ENCODE measurements at places on chromosomes 2 and 18. TPM values are rescaled to one million over a fixed set of nuclear protein-coding genes. Genes with fewer than 3 reads are reported as not detected.

GRCh38 chr2:191566344-191566743 lies 111.6 kb upstream of the NABP1 start:
- DNase-seq: peak; percentile 72

The OTOS gene
- total RNA-seq: not detected

GRCh38 chr18:26135548-26135947 lies 1.9 kb downstream of the PSMA8 start:
- DNase-seq: no peak

The LIPG gene
- 3.2 TPM for total RNA-seq

The ELOA2 gene
- not detected for total RNA-seq

The COL4A3 gene
- 1.3 TPM for total RNA-seq

- DNase-seq: no peak
These were observed 13.7 kb downstream of the LDLRAD4 start for GRCh38 chr18:13232086-13232917.

The GALNT13 gene
- total RNA-seq: 0.45 TPM

The HOXD3 gene
- not detected for total RNA-seq

DNA sequence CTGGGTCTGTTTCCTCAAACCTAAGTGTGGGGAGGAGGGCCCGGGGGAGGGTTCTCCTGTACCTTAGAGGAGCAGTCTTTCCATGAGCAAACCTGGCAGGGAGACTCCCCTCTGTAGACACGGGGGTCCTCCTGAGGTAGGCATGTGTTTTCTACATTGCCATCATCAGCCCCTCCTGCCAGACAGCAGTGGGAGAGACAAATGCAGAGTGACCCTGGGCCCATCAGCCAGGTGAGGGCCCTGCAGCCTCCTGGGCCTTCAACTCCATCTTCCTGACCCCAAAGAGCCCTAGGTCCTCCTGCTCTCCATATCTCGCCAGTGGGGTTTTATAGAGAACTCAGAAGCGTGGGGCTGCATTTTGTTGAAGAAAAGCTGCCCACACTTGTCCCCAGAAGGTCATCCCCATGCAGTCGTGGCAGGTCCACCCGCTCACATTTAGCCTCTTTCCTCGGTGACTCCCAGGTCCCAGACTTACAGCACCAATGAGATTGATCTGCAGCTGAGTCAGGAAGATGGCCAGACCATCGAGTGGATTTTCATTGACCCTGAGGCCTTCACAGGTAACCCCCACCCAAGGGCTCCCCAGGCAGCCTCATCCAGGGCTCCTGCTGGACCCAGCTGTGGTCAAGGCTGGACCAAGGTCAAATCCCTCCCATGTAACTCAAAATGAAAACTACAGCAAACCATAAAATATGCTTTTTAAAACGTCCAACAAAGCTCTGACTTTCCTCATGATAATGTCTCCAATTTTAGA lies 2.6 kb downstream of the CHRNG start:
- no peak for DNase-seq

The TGFA gene
- not detected for total RNA-seq

DNA sequence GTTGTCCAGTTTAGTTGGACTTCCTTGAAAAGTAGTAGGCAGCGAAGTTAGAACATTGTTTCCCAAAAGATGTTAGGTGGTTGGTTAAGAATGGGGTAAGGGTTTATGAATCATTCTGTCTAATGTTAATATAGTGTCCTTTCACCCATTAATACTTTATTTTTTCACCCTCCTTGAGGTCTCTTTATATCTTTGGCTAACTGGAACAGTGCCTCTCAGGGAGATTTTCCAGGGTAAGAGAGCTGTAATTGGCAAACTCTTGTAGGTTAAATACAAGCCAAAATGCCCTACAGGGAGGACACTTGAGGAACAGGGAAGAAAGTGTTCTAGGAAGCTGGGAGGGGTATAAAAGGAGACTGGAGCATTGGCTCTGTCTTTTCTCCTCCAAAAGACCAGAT lies 22.3 kb downstream of the C18orf63 start:
- DNase-seq: no peak

GRCh38 chr2:62437785-62438184 lies 68.2 kb downstream of the TMEM17 start:
- no peak for DNase-seq

DNA sequence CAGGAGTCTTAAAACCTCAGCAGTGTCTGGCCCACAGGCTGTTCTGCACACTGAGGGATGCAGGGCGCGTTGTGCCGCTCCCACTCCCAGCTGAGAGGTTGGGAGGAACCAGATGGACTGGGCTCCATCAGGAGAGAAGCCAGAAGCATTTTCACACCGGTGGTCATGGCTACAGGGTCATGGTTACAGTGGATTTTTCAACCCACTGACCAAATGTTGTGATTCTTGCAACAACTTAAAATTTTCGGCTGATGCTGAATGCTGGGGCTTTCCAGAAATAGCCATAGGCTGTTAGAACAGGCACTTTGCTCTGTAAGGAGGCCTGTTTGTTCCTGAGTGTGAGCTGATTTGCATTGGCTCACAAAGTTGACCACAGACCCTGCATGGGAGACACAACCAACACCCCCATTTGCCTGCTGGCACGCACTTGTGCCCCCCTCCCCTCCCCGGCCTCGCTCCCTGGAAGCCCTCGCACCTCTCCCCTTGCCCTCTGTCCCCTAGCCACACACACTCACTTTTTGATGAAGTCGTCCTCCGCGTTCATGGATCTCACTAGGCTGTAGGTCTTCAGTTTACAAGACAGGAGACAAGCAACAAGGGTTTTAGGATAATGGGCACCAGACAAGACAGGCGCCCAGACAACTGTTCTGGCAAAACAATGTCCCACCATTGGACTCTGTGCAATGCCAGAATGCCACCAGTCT lies 3.4 kb downstream of the LPIN1 start:
- DNase-seq: peak; percentile 32

DNA sequence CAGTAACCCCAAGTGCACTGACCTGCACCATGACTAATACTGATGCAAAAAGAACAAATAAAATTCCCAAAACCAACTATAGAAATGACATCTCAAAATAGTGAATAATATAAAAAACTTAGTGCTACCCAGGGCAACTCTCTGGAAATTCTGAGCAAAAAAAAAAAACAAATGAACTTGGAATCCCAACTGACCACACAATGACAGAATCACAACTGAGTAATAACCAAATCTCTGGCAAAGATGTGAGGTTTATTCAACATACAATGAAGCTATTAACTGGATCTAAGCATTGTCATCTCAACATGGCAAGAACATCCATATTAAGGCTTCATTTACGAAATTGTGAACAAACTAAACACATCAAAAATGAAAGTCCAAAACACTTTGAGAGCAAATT lies 22.7 kb downstream of the EXOC6B start:
- peak; percentile 75 for DNase-seq

GRCh38 chr2:137255990-137256389 lies 490.6 kb downstream of the THSD7B start:
- DNase-seq: peak; percentile 42

DNA sequence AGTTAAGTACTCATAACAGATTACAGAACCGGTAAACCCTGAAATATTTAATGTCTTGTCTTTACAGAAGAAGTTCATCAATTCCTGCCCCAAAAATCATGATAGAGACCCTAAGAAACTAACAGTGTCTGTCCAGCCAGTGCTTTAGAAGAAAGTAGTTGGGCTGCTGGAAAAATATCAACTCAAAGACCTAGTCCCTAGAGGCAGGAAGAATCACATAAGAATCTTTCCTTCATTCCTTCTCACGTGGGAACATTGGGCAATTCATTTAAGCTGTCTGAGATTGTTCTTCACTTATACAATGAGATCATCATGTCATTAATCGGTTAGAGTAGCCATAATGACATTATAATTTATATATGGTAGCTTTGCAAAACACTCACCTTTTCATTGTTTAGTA lies 156.4 kb downstream of the CCBE1 start:
- DNase-seq: peak; percentile 62

DNA sequence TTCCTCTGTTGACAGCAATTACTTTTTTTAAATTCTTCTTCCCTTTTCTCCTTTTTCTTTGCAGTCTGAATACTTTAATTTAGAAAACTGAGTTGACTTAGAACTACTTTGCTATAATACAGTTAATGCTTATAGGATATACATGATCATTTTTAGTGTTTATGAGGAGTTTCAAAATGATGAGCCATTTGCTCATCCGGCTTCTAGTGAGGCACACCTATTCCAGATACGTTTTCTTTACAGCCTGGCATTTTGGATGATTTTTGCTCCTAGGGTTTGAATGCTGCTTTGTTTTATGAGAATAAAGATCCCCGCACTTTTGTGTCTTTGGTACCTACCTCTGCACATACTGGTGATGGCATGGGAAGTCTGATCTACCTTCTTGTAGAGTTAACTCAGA lies 52.8 kb downstream of the EIF5B start:
- no peak for DNase-seq

The EFR3B gene
- total RNA-seq: 1.1 TPM

The MC4R gene
- total RNA-seq: not detected

The NEU4 gene
- total RNA-seq: not detected

DNA sequence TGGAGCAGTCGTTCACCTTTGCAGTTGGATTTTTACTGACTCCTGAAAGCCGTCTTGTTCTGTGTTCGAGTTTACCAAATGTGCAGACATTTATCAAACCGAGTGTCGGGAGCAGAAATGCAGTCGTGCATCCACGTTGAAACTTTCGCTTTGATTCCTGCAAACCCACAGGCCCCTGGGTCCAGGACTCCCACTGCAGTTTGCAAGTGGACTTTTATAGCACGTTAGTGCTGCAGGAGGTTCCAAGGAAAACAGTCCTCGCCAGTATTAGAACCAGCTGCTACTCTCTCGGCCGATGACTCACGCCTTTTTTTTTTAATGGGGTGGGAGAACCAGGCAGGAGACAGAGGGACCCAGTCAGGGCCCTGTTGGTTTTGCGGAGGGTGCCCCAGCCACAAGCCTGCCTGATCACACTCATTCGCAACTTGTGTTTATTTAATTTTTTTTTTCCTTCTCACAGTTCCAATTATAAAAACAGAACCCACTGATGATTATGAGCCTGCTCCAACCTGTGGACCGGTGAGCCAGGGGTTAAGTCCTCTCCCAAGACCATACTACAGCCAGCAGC lies 90.1 kb downstream of the NFATC1 start:
- DNase-seq: peak; percentile 95

The FAM136A gene
- total RNA-seq: 35.5 TPM

- no peak for DNase-seq
These were observed 340 bp downstream of the SLC40A1 start for GRCh38 chr2:189580241-189580651.

- DNase-seq: no peak
These were observed 33.2 kb upstream of the FHL2 start for GRCh38 chr2:105432044-105432399.

DNA sequence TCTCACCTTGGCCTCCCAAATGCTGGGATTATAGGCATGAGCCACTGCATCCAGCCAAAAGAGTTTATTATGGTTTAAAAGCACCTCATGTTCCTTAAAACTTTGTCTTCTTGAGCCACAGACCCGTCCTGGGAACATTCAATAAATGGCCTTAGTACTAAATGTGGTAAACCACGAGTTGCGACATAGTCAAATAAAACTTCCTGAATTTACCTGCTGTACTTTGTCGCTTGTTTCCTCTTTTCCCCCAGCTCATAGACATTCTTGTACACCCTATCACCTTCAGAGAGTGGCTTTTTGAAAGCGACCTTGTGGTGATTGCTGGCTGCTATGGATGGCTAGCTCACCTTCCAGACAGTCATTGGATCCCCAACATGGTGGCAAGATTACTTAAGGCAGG lies 310.4 kb downstream of the LRRTM1 start:
- DNase-seq: no peak

DNA sequence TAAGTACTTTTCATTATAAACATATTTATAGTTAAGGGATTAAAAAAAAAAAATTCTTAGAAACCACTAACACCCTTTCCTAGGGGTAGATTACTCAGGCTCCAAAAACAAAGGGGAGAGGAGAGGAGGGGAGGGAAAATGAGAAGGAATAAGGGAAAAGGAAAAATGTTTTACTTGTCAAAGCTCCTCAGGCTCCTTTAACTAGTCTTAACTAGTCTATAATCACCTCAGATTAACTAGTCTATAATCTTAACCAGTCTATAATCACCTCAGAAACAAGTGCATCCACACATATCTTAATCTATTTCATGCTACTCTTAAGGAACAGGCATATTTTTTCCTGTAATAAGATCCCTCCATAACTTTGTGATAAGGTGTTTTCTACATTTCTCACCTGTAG lies 76.4 kb downstream of the KANSL1L start:
- no peak for DNase-seq

The B3GNT7 gene
- total RNA-seq: 0.27 TPM

The LYG2 gene
- not detected for total RNA-seq

DNA sequence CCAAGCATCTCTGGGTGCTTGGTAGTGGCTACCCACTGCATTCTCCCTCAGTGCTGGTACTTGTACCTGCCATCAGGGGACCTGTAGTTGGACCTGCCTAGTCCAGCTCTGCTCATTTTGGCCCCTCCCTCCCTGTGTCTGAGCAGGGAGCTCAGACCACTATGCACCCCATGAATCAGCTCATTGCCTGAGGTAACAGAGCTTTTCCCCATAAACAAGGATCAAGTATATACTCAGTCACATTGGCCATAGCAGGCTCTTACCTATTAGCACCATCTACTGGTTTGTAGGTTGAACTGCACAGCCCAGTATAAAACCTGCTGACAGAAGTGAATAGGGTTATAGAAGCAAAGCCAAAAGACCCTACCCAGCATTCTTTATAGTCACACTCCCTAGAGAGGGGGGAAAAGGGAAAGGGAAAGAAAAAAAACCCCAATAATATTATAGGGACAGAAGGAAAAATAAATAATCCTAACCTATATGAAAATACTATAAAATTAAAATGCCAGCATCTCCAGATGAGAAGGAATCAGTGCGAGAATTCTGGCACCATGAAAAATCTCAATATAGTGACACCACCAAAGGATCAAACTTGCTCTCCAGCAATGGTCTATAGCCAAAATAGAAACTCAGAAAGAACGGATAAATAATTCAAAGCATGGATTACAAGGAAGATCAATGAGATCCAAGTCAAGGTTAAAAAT lies 6.9 kb upstream of the FLACC1 start:
- peak; percentile 69 for DNase-seq

- no peak for DNase-seq
These were observed 6.8 kb downstream of the COLEC11 start for GRCh38 chr2:3601561-3602271.

The ATP6V1C2 gene
- total RNA-seq: not detected

GRCh38 chr2:69305712-69306392 lies 81.2 kb downstream of the GFPT1 start:
- DNase-seq: peak; percentile 48

- no peak for DNase-seq
These were observed 73.6 kb downstream of the NPAS2 start for GRCh38 chr2:100893392-100894104.

- DNase-seq: peak; percentile 38
These were observed 29.9 kb upstream of the NT5DC4 start for GRCh38 chr2:112690853-112691401.
